Effector CD4-positive, alpha-beta T cell (primary cell): ENCODE measurements at places on chromosomes 4 and X.

DNA sequence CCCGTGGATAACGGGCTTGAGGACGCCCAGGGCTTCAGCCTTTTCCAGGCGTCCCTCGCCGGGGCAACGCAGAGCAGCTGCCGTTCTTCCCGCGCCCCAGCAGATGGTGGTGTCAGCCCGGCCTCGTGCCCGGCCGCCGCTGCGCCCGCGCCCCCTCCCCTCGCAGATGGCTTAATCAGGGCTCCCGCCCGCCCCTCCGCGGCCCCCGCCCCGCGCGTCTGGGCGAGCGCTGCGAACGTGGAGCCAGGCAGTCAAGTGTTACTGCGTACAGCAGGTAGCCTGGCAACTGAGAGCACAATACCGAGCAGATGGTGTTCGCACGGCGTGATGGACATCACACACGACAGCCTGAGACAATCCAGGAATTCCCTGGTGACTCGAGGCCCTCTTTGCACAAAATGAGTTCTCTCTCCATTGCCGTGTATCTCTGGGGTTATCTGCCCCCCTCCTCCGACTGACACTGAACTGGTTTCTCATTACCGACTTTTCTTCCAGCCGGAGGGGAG is 69.3 kb downstream of the MGST2 start:
- peak; percentile 9 for DNase-seq

GRCh38 chrX:37686996-37687395 is 1.4 kb downstream of the XK start:
- DNase-seq: no peak

DNA sequence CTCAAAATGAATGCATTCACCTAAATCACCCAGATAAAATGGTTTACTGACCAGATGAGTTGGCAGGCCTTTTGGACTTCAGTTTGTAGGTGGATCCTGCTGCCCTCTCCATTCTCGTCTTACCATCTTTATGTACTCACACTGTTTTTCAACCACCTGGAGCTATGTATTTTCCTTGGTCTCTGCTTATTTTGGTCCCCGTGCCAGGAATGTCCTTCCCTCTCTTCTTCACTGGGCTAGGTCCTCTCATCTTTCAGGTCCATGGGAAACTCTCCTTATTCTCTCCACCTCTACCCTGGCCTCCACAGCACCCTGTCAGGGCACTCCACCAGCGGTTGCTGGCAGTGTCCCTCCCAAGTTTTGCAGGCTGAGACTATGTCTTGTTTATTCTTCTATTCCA is 2.6 kb downstream of the GPRIN3 start:
- DNase-seq: no peak

GRCh38 chr4:142314686-142315085 is 531.4 kb downstream of the INPP4B start:
- no peak for DNase-seq

- DNase-seq: no peak
Measured at GRCh38 chr4:88582493-88582892, 9.8 kb upstream of the HERC3 start.
